ENCODE measurements at places on chromosomes 6 and 20.

GRCh38 chr20:22582386-22582963 lies 1.9 kb downstream of the FOXA2 start:
- DNase-seq, result no peak

DNA sequence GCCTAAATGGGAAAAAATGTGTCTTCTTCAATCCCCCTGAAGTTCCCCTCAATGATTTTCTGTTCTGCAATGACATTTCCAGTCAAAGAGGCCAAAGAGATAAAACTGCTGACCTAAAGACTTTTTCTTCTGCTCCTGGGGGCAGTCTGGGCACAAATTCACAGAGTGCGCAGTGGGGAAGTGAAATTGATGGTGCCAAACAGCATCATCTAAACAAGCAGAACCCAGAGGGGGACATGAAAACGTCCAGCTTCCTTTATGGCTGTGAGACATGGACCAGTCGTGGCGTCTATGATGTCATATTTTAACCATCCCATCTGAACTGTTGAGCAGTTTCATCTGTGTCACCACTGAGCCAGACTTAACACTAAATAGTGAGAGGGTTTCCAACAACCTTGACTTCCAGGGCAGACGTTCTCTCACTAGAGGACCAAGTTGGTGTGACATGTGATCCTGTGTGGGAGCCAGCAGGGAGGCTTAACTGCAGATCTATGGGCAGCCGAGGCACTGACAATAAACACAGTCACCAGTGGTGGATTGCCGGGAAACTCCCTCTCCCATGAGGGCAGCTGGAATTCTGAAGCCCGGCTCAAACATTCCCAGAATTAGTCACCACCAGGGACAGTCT lies 12.4 kb downstream of the SCML4 start:
- DNase-seq, result no peak

DNA sequence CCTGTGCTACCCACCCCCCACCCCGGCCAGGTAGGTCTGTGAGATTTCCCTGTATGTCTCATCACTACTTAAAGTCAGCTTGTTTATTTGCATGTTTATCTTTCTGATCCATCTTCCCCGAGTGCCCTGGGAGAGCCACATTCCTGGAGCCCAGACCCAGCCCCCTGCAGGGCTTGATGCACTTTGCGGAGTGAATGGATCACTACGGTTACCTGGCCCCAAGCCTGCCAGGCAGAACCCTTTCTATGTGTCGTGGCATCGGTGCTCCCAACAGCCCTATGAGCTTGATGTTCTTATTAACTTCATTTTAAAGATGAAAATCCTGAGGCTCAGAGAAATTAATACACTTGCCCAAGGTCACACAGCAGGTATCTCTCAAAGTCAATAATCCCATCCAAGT lies 13.6 kb upstream of the SLCO4A1 start:
- DNase-seq, result no peak

DNA sequence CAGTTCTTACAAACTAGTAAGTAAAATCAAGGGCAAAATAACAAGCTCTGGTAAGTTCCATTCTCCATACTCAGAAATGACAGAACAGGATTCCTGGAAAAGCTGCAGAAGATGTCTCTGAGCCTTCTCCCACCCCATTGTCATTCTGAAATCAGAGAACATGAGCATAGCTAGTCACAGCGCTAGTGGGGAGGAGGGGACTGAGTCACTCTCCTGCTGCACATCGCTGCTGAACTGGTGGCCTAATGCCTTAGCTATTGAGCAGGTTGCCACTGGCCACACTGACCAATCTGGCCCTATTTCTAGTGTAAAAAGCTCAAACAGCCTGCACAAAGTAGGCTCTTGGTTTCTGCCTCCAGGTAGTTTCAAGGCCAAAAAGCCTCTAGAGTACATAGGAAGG lies 26.1 kb upstream of the RIPPLY2 start:
- no peak for DNase-seq

- no peak for DNase-seq
Measured at GRCh38 chr20:32112841-32113240, 3.3 kb downstream of the TM9SF4 start.

- DNase-seq, result no peak
Measured at GRCh38 chr6:7727946-7728854, 2.3 kb downstream of the BMP6 start.
